ENCODE measurements at places on chromosomes 2 and 18. TPM values are rescaled to one million over a fixed set of nuclear protein-coding genes. Genes with fewer than 3 reads are reported as not detected.

- no peak for DNase-seq
These were observed 189.0 kb upstream of the CTAGE1 start for GRCh38 chr18:22606563-22607283.

Gene TBR1
- total RNA-seq: not detected

- no peak for DNase-seq
These were observed 11.6 kb upstream of the PSD4 start for GRCh38 chr2:113162173-113162572.

GRCh38 chr18:45322343-45322742 lies 292.9 kb upstream of the SLC14A2 start:
- DNase-seq: no peak

GRCh38 chr2:11082880-11083279 lies 72.4 kb upstream of the SLC66A3 start:
- DNase-seq: no peak
